ENCODE measurements at places on chromosomes 3 and 15.

DNA sequence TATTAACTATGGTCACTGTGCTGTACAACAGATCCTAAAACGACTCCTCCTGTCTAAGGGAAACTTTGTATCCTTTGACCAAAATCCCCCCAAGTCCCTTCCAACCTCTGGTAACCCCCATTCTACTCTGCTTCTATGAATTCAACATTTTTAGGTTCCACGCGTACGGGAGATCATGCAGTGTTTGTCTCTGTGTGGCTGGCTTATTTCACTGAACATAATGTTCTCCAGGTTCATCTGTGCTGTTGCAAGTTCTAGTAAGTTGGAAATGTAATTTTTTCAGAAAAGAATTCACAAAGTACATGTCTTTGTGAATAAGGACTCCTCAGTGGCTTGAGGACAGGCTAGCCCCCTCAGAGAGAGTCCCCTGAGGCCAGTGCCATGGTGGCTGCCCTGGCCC, 66.1 kb downstream of the ATP10A start:
- DNase-seq, result no peak

GRCh38 chr3:167609156-167609555, 44.6 kb downstream of the WDR49 start:
- no peak for DNase-seq

- peak; percentile 19 for DNase-seq
These were observed 29.6 kb upstream of the FNDC3B start for GRCh38 chr3:172009803-172010202.

DNA sequence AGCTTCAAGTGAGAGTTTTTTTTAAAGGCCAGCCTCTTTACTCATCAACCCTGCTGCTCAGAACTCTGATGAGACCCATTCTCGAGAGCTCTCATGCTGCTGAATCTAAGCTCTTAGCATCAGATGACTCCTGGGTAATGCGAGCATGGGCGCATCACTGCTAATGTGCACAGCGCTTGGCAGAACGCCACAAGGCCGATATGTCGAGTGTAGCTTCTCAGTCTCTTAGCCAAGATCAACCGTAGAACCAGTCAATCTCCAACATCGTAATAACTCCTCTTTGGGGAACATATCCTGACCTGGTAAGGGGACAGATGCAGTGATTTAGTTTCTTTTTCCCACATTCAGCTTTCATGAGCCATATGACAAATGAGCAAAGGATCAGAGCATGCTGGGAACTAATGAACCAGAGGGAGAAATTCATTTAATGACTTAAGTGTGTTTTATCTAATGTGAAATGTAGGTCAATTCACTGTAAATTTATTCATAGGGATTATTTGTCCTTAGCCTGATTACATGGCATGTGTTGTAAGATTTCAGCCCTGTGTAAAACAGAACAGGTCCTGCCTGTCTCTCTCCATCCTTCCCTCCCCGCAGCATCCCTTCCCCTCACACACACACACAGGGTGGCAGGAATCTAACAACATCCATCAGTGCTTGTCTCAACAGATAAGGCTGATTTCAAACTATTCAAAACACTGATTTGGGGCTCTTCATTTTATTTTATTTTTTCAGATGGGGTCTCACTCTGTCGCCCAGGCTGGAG, 195.4 kb upstream of the C2CD4B start:
- DNase-seq, result no peak

DNA sequence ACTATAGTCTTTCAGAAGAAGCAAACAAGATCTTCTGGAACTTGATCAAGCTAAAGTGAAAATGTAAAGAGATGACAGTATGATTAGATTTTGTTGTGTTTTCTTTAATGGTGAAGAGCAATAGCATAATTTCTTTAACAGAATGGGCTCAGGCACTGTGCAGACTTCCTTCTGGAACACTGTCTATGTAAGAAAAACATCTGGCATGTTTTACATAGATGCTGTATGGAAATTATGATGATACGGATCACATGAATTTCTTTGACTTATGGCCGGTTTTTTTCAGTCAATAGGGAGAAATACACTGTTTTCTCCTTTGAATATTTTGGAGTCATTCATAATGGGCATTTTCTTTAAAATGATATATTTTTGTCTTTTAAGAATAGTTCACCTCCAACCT, 42.6 kb downstream of the PHLDB2 start:
- DNase-seq, result no peak

DNA sequence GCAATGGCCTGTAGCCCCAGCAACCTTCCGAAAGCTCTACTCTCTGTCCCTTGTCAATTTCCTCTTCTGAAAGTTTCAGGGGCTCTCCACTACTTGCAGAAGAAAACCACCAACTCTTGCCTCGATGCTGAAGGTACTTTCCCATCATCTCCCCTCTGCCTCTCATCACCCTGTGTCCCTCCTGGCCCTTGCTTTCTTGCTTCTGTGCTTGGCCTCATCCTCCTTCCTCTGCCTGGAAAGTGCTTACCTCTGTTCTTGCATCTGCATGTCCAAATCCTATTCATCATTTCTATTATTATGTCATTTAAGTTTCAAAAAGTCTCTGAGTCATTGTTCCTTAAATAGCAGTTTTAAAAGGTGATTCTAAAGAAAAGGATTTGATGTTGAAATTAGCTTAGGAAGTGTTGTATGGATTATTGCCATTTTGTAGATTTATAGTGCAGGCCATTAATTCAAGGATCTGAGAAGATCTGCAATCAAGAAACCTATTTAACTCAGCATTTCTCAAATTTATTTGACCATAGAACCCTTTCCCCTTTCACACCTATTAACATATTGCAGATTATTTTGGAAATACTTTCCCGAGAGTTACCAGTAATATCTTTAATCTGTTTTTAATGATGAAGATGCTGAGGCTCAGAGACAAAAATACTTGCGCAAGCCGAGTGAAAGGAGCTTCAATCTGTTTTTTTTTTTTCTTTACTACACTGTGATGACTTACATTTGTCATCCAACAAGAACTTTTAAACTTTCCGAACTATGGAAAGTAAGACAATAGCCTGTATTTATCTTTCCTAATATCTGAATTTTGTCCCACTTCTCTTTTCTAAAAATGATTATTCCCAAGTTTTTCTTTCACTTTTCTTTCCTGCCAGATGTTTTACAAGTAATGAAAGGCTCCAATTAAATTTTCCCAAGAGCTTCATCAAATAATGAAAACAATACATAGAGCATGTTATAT, 22.3 kb upstream of the CFAP161 start:
- DNase-seq, result no peak

- DNase-seq, result no peak
These were observed 71.8 kb upstream of the POLG start for GRCh38 chr15:89406218-89406939.

DNA sequence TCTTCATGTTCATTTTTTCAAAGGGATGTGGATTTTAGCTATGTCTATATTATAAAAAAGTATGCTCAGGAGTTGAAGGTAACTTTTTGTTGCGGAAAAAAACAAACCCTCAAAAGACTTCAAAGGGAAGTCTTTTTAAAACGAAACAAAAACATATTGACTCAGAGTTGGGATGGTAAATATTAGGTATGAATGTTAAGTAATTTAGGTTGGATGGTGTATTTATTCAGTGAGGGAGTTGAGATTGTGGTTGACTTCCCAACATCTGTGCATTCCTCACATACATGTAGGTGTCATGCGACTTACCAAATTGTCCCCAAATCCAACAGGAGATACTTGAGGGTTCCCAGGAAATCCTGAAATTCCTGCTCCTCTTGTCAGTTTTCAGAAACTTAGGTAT, 32.7 kb upstream of the PLSCR5 start:
- no peak for DNase-seq

GRCh38 chr3:27723815-27724458, 1.8 kb upstream of the EOMES start:
- DNase-seq, result peak; percentile 50

DNA sequence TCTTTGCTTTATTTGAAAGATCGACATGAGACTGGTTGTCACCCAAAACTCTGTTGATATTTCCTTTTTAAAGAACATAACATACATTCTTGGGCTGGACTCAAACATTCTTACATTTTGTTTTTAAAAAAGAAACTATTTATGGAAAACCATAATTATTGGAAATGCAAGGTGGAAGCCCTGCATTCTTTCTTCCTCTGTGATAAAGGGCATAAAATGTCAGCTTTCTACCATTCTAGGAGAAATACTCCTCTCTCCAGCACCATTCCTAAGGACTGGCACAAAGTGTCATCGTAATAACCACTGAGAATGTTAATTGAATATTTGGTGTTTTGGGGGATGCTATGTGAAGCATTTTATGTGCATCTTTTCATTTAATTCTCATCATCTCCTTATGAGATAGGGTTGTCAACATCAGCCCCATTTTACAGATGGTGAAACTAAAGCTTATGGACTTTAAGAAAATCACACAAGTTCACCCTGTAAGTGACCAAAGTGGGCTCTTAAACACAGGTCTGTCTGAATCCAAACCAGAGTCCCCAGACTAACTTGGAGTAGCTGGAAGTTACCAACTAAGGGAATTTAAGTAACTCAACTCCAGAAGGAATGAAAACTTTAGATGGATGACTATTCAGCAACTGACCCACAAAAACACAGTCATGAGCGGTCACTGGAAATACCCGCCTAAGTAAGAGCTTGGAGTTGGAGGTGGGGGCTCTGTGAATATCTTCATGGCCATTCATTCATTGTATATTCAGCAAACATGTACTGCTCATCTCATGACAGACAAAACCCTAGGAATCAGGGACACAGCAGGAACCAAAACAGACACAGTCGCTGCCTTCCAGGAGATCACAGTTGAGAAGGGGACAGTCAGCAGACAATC, 45.9 kb upstream of the LMCD1 start:
- no peak for DNase-seq

DNA sequence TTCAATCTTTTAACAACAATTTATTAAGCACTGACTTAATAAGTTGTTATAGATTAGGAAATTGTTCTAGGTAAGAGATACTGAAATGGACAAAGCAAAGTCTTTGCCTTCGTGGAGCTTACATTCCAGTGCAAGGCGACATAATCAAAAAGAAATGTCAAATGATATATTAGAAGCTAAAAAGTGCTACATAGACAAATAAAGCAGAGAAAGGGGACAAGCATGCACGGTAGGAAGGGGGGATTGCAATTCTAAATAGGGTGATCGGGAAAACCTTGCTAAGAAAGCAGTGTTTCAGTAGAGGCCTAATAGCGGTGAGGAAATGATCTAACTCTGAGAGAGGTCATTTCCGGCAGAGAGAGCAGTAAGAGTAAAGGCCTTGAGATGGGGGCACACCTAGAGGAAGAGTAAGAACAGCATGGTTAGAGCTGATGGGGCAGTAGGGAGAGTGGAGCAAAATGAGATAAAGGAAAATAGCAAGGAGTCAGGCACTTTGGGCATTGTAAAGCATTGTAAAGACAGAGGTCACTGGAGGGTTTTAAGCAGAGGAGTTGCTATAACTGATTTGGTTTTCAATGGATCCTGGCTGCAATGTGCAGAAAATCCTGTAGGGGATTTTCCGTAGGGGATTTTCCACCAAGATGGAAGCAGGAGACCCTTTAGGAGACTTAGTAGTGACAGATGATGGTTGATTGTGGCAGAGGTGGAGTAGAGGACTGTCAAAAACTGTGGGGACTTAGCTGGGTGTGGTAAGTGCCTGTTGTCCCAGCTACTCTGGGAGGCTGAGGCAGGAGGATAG, 71.7 kb upstream of the CFAP20DC start:
- no peak for DNase-seq

DNA sequence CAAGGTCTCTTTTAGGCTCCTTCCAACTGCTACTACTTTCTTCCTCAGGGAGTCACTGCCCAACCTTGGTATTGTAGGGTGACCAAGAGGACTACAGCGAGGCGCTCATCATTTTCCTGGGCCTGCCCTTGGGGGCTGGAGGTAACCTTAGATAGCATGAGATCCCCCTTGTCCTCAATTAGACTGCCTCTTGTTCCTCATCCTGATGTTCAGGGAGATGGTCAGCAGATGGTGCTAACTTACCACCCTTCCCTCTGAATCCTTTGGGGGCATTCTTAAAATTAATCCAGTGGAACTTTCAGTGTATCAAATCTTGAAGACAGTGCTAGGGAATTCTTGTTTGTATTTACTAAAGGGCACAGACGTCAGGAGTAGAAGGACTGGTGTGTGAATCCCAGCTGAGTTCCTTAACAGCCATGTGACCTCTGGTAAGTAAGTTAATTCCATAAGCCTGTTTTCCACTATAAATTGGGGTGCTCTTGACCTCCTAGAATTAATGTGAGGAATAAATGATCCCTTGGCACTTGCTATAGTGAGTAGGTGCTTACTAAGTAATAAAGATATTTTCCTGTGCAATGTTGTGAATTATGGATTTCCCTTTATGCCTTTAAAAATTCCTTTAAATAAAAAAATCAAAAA, 4.1 kb upstream of the CLPX start:
- DNase-seq, result peak; percentile 61

GRCh38 chr3:190210608-190211007, 89.9 kb upstream of the P3H2 start:
- no peak for DNase-seq

- DNase-seq, result no peak
These were observed 113.2 kb downstream of the PPP2R3A start for GRCh38 chr3:136078421-136079364.

- DNase-seq, result no peak
These were observed 8.5 kb upstream of the UBXN7 start for GRCh38 chr3:196440696-196441095.
